ENCODE measurements at places on chromosomes 2 and 18.

DNA sequence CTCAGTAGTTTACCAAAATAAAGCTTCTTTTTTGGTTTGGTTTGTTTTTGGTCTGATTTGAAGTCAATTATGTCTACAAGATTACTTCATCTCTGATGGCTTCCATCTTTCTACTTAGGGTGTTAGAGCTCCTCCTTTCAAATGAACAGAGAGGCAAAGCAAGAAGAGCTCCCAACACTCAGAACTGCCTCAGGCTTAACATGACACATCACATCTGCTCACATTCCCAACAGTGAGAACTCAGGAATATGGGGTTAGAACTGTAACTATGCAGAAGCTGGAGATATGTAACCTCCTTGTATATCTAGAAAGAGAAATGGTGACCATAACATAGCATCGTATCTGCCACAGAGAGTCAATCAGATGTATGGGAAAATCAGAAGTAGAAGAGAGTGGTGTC lies 11.4 kb upstream of the LRATD1 start:
- no peak for DNase-seq

DNA sequence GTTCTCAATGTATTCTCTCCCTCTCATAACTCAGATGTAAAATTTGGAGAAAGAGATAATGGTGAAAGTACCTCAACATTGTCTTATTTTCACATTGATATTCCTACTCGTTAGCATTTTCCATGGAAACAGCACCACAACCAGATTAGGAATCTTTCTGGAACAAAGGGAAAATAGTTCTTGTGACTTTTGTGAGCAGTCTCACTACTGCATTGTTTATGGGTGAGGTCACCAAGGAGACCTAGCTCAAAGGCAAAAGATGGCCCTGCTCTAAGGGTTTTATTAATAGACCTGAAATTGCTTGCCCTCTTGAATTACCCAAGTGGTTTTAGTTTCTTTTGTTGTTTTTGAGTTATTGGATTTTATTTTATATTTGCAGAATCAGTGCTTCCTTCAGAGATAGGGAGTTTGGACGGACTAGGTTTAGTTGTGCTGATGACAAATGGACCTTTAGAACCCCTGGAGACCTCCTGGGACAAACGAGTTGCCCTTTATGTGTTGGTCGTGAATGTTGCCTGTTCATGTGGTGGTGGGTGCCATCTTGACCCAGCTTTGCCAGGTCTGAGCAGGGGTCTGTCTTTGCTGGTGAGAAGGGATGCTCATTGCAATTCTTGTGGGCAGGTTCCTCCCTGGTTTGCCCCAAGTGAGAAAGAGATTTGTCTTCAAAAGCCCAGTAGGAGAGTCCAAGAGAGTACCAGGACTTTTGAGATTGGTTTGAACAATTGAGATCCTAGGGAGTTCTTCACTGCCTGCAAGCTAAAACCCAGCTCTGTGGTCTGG lies 58.1 kb downstream of the INPP4A start:
- DNase-seq: no peak

DNA sequence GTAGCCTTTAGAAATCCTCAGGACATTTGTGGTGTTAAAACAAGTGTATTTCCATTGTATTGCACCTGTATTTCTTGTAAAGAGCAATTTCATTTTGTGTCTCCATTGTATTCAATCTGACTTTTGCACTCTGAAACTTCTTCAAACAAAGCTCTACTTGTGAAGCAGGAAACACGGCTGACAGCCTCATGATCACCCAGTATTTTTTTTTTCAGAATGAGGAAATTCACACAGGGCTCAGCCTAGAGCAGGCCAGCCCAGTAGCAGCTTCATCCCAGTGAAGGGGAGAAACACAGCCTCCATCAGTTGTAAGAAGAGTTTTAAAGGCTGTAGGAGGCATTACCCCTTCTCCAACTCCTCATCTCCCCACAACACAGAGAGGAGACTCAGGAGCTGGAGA lies 175.9 kb upstream of the KLHL29 start:
- no peak for DNase-seq

DNA sequence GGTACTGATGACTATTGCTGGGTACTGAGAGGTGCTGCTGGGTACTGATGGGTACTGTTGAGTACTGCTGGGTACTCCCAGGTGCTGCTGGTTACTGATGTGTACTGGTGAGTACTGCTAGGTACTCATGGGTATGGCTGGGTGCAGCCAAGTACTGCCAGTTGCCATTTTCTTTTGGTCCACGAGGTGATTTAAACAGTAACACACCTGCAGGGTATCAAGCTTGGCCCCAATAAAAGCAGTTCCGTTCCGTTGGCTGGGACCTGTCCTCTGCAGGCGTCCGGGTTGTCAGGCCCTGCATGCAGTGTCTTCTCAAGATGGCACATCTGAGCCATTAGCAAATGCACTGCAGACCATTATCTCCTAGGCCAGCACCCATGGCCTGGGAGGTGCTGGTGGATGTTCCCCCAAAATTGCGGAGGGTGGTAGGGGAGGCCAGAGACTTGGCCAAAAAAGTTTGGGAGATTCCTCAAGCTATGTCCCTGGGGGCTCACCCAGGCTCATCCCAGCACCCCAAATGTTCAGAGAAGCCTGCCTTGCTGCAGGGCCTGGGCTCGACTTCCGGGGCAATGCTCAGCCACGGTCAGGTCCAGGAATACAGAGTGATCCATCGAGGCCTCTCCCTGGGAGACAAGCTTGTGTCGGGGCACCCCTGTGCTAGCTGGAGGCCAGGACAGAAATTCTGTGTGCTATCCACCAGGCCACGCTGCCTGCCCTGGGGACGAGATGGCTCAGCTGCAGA lies 165.2 kb downstream of the TWIST2 start:
- no peak for DNase-seq

DNA sequence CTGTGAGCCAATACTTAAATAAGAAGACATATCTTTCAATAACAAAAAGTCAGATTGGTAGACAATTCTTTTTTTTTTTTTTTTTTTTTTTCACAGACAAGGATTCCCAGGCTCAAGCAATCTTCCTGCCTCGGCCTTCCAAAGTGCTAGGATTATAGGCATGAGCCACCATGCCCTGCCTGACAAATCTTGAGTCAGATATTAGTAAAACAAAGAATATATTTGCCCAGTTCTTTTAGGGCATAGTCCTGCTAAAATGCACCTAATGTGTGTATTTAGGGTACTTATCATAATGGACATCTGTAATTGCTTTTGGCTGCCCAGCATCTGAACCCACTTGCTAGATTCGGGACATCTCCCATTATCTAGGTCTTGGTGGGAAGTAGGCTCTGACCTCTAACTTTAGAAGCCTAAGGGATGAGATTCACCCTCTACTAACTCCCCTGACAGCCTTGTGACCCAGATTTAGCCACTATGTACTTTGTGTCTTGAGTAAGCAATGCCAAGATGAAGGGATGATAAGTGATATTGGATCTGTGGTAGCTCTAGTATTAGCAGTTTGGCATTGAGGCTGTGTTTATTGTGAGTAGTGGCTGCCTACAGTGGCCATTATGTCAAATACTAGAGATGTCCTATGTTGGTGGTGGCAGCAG lies 18.5 kb upstream of the PSME4 start:
- no peak for DNase-seq

- DNase-seq: no peak
Observed at GRCh38 chr2:98881153-98881650, 54.8 kb downstream of the CRACDL start.

- peak; percentile 18 for DNase-seq
Observed at GRCh38 chr2:26850505-26850904, 2.6 kb downstream of the DPYSL5 start.

DNA sequence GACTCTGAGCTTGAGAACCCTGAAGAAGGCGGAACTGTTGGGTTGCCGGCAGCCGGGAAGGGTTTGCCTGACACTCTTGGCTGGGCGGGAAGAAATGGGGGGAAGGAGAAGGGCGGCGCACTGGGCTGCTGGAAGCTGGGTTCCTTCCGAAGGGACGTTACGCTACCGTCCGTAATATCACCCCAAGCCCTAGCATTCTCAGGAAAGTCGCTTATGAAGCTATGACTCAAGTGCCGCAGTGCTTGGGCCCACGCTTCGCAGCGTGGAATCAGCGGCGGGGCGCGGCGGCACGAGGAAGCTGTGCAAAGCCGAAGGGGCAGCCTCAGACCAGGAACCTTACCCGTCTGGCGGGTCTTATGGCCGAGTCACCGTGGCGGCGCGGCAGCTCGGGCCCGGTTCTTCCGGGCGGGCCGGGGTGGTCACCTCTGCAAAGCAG lies 50.2 kb upstream of the SIGLEC15 start:
- DNase-seq: peak; percentile 13

GRCh38 chr18:75248426-75249174 lies 38.0 kb downstream of the TSHZ1 start:
- DNase-seq: no peak
